Activated CD8-positive, alpha-beta T cell treated with anti-CD3 and anti-CD28 coated beads for 36 hours (primary cell): ENCODE measurements at places on chromosomes 3 and 15. TPM values are rescaled to one million over a fixed set of nuclear protein-coding genes. Genes with fewer than 3 reads are reported as not detected.

GRCh38 chr3:174951034-174951433 is 91.9 kb downstream of the NAALADL2 start:
- DNase-seq = no peak
- H3K27me3 ChIP-seq = no peaks in the 10 kb centered on the region
- H3K4me3 ChIP-seq = no peak overlapping the region
- H3K4me1 ChIP-seq = no peaks in the 10 kb centered on the region

- no peaks in the 10 kb centered on the region for H3K36me3 ChIP-seq
- H3K27ac ChIP-seq = no peak overlapping the region
- no peaks in the 10 kb centered on the region for H3K4me1 ChIP-seq
Measured at GRCh38 chr3:101091489-101091888, 98.3 kb upstream of the ABI3BP start.

GRCh38 chr3:65636326-65636725 is 402.4 kb downstream of the MAGI1 start:
- no peak for DNase-seq
- H3K27ac ChIP-seq = no peak overlapping the region
- no peaks in the 10 kb centered on the region for H3K36me3 ChIP-seq
- no peaks in the 10 kb centered on the region for H3K27me3 ChIP-seq
- H3K4me3 ChIP-seq = no peak overlapping the region

GREM1 gene
- not detected for total RNA-seq

DUOXA1 gene
- not detected for total RNA-seq
